ENCODE measurements at places on chromosomes 16 and 17. TPM values are rescaled to one million over a fixed set of nuclear protein-coding genes. Genes with fewer than 3 reads are reported as not detected.

- peaks cover 40% of the 10 kb centered on the region for H3K36me3 ChIP-seq
- no peak overlapping the region for H3K4me3 ChIP-seq
Measured at GRCh38 chr16:11681556-11681955, 13.3 kb downstream of the SNN start.

DNA sequence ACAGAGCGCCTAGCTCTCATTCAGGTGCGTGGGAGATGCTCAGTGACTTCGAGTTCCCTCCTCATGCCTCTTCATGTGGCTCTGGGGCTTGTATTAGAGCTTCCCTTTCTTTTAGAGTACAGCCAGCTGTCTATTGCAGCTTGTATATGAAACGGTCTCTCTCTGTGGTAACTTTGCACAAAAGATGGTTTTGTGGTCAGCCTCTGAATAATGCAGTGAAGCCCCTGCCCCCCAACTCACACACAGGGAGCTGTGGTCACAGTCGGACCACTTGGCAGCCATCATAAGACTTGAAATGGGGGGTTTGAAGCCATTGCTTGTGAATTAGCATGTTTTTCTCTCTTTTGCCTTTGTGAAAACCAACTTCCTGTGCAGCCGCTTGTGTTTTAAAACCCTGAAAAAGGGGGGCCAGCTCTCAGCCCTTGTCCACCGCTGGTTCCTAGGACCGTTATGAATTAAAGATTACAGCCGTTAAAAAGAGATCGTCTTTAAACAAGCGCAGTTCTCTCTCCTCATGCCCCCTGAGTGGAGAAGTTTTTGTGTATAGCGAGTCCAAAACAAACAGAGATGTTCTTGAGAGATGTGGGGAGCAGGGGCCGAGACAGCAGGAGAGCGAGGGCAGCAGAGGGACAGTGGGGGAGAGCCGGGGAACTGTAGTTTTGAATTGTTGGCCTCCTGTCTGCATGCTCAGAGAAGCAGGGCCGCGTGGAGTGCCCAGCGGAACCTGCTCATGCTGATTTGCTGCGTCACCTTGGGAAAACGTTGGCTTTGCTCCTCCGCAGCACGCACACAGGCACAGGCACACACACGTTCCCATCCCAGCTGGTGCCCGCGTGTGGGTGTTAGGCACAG is 199.0 kb downstream of the MSI2 start:
- H3K4me3 ChIP-seq, result no peak overlapping the region
- peak overlapping the region; percentile 82 for H3K27ac ChIP-seq
- H3K4me1 ChIP-seq, result peaks cover 78% of the 10 kb centered on the region
- peak; percentile 53 for DNase-seq
- H3K36me3 ChIP-seq, result peaks cover 8% of the 10 kb centered on the region

GRCh38 chr17:5049314-5049841 is 14.2 kb upstream of the SLC52A1 start:
- DNase-seq, result peak; percentile 76
- H3K27ac ChIP-seq, result peak overlapping the region; percentile 78
- H3K4me3 ChIP-seq, result no peak overlapping the region
- H3K36me3 ChIP-seq, result no peaks in the 10 kb centered on the region
- H3K27me3 ChIP-seq, result no peaks in the 10 kb centered on the region

Gene AURKB
- total RNA-seq, result 184 TPM

DNA sequence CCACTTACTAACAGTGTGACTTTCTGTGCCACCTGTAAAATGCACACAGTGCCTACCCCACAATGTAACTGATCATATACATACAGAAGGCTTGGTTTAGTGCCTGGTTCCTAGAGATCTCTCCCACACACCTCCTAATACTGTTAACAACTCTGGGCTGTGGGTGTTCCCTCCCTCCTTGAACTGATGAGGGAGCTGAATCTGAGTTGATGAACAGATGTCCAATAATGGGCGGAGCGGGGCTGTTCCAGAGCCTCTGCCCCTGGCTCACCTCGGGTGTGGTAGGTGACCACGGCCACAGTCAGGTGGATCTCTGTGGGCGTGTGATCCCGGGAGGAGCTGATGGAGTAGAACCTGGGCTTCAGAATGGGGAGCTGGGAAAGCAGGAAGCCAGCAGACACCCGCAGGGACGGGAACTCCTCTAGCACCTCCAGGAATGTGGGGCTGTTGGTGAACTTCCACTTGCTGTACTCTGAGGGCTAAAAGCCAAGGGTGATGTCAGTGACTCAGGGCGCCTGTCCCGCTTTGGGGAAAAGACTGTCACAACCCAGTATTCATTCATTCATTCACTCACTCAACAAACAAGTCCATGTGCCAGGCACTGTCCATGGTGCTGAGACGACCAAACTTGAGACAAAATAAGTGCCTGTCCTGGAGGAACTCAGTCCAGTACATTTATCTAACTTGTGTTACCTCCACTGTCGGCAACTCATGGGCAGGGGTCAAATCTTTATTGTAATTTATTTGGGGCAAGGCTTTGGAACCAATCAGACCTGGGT is 37.6 kb downstream of the NOS2 start:
- no peaks in the 10 kb centered on the region for H3K36me3 ChIP-seq
- no peaks in the 10 kb centered on the region for H3K4me1 ChIP-seq
- peak; percentile 37 for DNase-seq
- H3K4me3 ChIP-seq, result no peak overlapping the region

DNA sequence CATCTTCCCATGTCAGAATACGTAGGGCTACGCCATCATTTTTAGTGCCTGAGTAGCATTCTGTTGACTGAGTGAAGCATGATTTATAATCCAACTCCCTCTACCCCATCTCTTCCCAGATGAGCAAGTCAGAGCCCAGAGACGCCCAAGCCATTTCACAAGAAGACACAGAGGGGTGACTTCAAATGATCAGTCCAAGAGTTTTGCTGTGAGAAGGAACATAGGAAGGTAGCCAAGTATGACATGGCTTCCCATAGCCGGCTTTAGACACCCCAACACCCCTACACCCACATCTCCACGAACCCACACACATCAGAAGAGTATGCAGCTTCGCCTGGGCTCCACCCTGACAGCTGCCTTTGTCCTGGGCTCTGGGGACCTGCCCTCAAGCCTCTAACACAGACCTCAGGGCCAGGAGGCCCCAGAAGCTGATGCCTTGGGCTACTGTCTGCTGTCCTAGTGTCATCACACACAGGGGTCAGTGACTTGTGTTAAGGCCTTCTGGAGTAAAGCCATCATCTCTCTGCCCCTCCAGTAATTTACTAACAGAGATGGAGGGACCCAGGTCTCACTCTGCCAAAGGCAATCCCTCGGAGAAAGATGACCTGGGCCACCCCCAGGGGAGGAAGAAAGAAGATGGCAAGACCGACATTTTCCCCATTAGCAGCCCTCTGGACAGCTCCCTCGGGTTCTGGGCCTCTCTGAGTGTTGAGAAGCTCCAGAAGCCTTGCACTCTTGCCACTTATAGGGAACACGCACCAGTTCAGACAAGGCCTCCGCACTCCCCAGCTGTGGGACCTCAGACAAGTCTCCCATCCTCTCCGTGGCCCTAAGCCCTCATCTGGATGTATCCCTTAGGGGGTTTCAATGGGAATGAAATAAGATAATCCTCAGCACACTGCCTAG is 38.7 kb upstream of the MRPS23 start:
- DNase-seq, result no peak
- no peak overlapping the region for H3K4me3 ChIP-seq
- no peak overlapping the region for H3K27ac ChIP-seq
- H3K4me1 ChIP-seq, result no peaks in the 10 kb centered on the region

Gene GRAPL
- total RNA-seq, result 3.2 TPM

- H3K4me3 ChIP-seq, result no peak overlapping the region
- H3K36me3 ChIP-seq, result peaks cover 1% of the 10 kb centered on the region
- H3K27ac ChIP-seq, result no peak overlapping the region
- no peak for DNase-seq
Measured at GRCh38 chr16:85594273-85594977, 18.7 kb upstream of the GSE1 start.

Gene ITGAX
- total RNA-seq, result 30.3 TPM

Gene B4GALNT2
- total RNA-seq, result not detected

DNA sequence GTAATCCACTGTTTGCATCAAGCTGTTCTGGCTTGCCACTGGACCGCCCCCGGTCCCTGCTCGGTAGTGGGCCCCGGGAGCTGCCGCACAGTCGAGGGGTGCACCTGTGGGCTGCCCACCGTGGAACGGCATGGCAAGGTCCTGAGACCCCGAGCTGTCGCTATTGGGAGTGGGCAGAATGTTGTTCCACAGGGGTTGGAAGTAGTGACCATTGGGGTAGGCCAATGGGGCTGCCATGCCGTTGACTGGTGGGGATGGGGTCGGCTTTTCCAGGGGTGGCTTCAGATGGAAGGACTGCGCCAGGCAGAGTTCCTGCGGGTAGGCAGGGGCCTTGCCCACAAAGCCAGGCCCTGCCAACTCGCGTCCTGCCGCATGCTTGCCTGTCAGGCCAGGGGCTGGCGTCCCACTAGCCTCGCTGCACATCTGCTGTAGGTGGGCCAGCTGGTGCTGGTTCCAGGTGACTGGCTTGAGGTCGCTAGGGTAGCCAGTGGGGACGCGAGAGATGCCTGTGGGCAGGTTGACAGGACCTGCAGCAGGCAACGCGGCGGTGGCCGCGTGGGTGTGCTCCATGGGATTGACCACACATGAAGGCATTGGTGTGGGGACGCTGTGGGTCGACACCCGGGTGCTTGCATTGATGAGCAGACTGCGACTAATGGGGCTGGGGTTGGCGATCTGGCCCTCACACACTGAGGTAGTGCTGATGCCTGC is 14.8 kb downstream of the TRAF4 start:
- DNase-seq, result no peak
- peaks cover 8% of the 10 kb centered on the region for H3K4me1 ChIP-seq
- H3K27ac ChIP-seq, result peak overlapping the region; percentile 8
- H3K27me3 ChIP-seq, result no peaks in the 10 kb centered on the region
- H3K36me3 ChIP-seq, result peaks cover 15% of the 10 kb centered on the region
- H3K4me3 ChIP-seq, result no peak overlapping the region

DNA sequence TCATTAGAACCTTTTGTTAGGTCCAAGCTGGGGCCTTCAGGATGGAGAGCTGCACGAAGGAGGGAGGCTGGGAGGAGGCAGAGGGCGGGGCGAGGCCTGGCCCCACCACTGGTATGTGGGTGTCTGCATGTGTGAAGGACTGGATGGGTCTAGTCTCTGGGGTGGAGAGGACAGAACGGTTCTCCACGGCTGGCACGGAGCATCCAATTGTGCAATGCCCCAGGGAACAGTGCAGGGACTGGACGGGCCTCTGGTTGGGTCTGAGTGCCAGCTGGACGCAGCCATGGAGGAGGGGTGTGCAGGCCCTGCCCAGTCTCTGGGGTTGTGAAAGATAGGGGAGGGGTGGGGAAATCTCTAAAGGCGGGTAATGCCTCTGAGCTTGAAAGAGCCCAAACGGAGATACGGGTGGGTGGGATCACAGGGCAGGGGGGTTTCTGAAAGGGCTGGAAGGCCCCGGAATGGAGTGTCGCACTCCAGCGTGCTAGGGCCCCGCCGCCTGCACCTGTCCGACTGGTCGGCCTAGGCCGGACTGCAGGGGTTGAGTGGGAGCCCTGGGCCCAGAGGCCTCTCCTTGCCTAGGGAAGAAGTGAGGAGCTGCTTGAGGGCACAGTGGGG is 1.6 kb downstream of the PPL start:
- H3K27me3 ChIP-seq, result peaks cover 27% of the 10 kb centered on the region
- no peak for DNase-seq
- H3K27ac ChIP-seq, result no peak overlapping the region

Gene ATXN7L3
- total RNA-seq, result 63.4 TPM

GRCh38 chr17:63019138-63019873 is 53.3 kb downstream of the TANC2 start:
- H3K36me3 ChIP-seq, result peaks cover 4% of the 10 kb centered on the region
- H3K27ac ChIP-seq, result no peak overlapping the region

Gene OSGIN1
- total RNA-seq, result 0.40 TPM

- peaks cover 13% of the 10 kb centered on the region for H3K36me3 ChIP-seq
- peaks cover 3% of the 10 kb centered on the region for H3K4me1 ChIP-seq
- no peaks in the 10 kb centered on the region for H3K27me3 ChIP-seq
- H3K27ac ChIP-seq, result no peak overlapping the region
- no peak overlapping the region for H3K4me3 ChIP-seq
- DNase-seq, result no peak
Measured at GRCh38 chr17:29857823-29858222, 72.2 kb downstream of the SSH2 start.

DNA sequence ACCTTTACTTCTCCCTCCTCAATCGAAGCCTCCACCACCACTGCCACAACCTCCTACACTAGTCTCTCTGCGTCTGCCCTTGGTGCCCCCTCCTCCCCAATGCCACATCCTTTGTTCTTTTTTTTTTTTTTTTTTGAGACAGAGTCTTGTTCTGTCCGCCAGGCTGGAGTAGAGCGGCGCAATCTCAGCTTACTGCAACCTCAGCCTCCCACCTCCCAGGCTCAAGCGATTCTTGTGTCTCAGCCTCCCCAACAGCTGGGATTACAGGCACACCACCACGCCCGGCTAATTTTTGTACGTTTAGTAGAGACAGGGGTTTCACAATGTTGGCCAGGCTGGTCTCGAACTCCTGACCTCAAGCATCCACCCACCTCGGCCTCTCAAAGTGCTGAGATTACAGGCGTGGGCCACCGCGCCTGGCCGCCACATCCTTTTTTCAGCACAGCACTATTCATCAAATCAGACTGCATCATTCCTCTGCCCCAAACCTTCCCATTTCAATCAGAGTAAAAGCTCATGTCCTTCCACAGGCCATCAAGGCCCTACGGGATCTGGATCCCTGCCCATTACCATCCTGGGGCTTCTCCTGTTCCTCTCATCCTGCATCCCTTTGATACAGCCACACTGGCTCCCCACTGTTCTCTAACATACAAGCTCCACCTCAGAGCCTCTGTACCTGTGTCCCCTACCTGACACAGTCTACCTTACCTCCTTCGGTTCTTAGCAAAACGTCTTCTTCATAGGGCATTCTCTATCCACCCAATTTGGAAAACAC is 2.0 kb downstream of the KLHL11 start:
- H3K4me3 ChIP-seq, result no peak overlapping the region
- peaks cover 36% of the 10 kb centered on the region for H3K4me1 ChIP-seq
- peaks cover 10% of the 10 kb centered on the region for H3K36me3 ChIP-seq
- no peak overlapping the region for H3K27ac ChIP-seq
- peak; percentile 64 for DNase-seq

DNA sequence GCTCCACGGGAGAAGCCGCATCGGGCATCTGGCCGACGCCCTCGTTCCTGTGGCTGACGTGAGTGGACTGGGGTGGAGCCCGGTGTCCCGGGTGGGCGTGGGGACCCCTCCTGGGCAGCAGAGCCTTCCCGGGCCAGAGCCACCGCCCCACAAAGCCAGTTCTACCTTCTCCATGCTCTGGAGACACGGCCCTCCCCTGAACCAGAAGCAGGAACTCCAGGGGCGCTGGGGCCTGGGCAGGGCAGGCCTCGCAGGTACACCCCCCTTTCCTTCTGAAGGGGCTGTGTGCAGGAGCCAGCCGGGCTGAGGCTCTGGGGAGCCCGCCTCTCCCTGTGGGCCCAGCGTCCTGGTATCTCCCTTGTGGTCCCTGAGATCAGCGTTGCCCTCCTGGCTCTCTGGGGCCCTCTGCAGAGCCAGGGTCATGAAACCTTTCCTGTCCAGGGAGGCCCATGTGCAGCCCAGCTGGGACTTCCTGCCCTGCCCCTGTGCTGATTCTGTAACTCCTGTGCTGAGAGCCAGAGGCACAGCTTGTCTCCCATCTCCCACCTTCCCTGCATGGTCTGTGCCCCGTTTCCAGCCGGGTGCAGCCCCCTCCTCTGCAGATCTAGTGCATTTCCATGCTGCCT is 6.5 kb downstream of the PIGQ start:
- no peak overlapping the region for H3K27ac ChIP-seq
- H3K36me3 ChIP-seq, result no peaks in the 10 kb centered on the region
